ENCODE measurements at places on chromosomes 6 and 20. TPM values are rescaled to one million over a fixed set of nuclear protein-coding genes. Genes with fewer than 3 reads are reported as not detected.

Gene GABRR2
- total RNA-seq: 1.0 TPM

Gene RNF39
- total RNA-seq: not detected

Gene KCNK16
- not detected for total RNA-seq

Gene BPIFA1
- not detected for total RNA-seq

Gene SLC22A7
- not detected for total RNA-seq

Gene PTCHD4
- not detected for total RNA-seq

Gene NRN1
- 0.26 TPM for total RNA-seq

Gene GJA1
- not detected for total RNA-seq

Gene SCRT2
- total RNA-seq: not detected

Gene PPP1R16B
- total RNA-seq: 86.5 TPM

Gene BMP7
- total RNA-seq: not detected

Gene BCAS1
- not detected for total RNA-seq

Gene LY6G6F
- total RNA-seq: not detected

Gene DYNLT2
- 2.0 TPM for total RNA-seq

Gene OLIG3
- total RNA-seq: 0.94 TPM

Gene RCAN2
- 0.91 TPM for total RNA-seq
